ENCODE measurements at places on chromosomes 4 and X. TPM values are rescaled to one million over a fixed set of nuclear protein-coding genes. Genes with fewer than 3 reads are reported as not detected.

DNA sequence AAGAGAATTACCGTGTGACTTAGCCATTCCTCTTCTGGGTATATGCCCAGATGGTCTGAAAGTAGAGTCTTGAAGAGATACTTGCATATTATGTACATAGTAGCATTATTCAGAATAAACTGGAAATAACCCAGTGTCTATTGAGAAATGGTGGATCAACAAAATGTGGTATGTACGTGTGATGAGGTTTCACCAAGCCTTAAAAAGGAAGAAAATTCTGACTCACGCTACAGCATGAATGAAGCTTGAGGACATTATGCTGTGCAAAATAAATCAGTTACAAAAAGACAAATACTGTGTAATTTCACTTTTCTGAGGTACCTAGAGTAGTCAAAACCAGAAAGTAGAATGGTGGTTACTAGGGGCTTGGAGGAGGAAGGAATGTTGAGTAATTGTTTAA lies 37.3 kb downstream of the GBA3 start:
- no peaks in the 10 kb centered on the region for H3K27me3 ChIP-seq
- no peak overlapping the region for H3K4me3 ChIP-seq
- no peak overlapping the region for H3K27ac ChIP-seq
- no peak for DNase-seq

Gene RAB41
- total RNA-seq, result not detected

- H3K27ac ChIP-seq, result no peak overlapping the region
- DNase-seq, result no peak
- no peaks in the 10 kb centered on the region for H3K36me3 ChIP-seq
- H3K4me3 ChIP-seq, result no peak overlapping the region
Measured at GRCh38 chrX:153565996-153566580, 32.9 kb downstream of the CCNQ start.

- no peak for DNase-seq
- H3K36me3 ChIP-seq, result peaks cover 8% of the 10 kb centered on the region
- no peaks in the 10 kb centered on the region for H3K27me3 ChIP-seq
- H3K4me1 ChIP-seq, result peaks cover 13% of the 10 kb centered on the region
- no peak overlapping the region for H3K27ac ChIP-seq
- no peak overlapping the region for H3K4me3 ChIP-seq
Measured at GRCh38 chr4:2673157-2673556, 83.0 kb downstream of the TNIP2 start.

- no peak overlapping the region for H3K4me3 ChIP-seq
- H3K4me1 ChIP-seq, result no peaks in the 10 kb centered on the region
- DNase-seq, result no peak
- H3K27me3 ChIP-seq, result no peaks in the 10 kb centered on the region
- no peaks in the 10 kb centered on the region for H3K36me3 ChIP-seq
Measured at GRCh38 chr4:185993328-185993973, 75.5 kb upstream of the TLR3 start.

Gene DIPK2B
- total RNA-seq, result 12.3 TPM

Gene GYPA
- not detected for total RNA-seq

Gene AKAP4
- total RNA-seq, result not detected

Gene MND1
- total RNA-seq, result 0.66 TPM

GRCh38 chr4:3672465-3672831 lies 93.7 kb upstream of the ADRA2C start:
- DNase-seq, result no peak
- H3K36me3 ChIP-seq, result no peaks in the 10 kb centered on the region
- H3K4me3 ChIP-seq, result no peak overlapping the region
- H3K4me1 ChIP-seq, result no peaks in the 10 kb centered on the region
- H3K27me3 ChIP-seq, result no peaks in the 10 kb centered on the region

- H3K27me3 ChIP-seq, result no peaks in the 10 kb centered on the region
- H3K36me3 ChIP-seq, result no peaks in the 10 kb centered on the region
- no peak overlapping the region for H3K4me3 ChIP-seq
- H3K27ac ChIP-seq, result no peak overlapping the region
- DNase-seq, result no peak
Measured at GRCh38 chr4:139912445-139912844, 241.5 kb downstream of the MAML3 start.

DNA sequence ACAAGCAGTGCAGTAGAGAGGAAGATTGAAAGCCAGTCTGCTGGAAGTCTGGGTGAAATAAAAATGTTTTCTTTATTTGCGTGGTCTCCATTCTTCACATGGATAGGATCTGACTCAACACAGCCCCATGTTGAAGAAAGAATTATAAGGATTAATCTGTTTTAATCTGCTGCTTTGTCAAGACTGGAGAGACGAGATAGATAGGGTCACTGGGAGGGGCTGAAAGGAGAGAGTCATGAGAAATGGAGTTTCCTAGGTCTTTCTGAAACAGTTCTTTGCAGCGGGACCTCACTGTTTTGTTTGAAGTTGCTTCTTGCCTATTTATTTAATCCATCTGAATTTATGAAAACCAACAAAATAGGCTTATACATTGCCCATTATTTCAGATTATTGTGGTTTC lies 32.4 kb upstream of the RHOH start:
- no peak for DNase-seq
- H3K27me3 ChIP-seq, result no peaks in the 10 kb centered on the region
- no peaks in the 10 kb centered on the region for H3K4me1 ChIP-seq
- no peaks in the 10 kb centered on the region for H3K36me3 ChIP-seq

- DNase-seq, result no peak
- H3K4me3 ChIP-seq, result no peak overlapping the region
- no peak overlapping the region for H3K27ac ChIP-seq
- no peaks in the 10 kb centered on the region for H3K27me3 ChIP-seq
- no peaks in the 10 kb centered on the region for H3K4me1 ChIP-seq
Measured at GRCh38 chrX:30865015-30865414, 24.0 kb downstream of the TAB3 start.

GRCh38 chrX:130825525-130825924 lies 77.5 kb downstream of the ENOX2 start:
- no peak for DNase-seq
- H3K4me3 ChIP-seq, result no peak overlapping the region
- no peaks in the 10 kb centered on the region for H3K36me3 ChIP-seq
- H3K4me1 ChIP-seq, result peaks cover 5% of the 10 kb centered on the region

Gene PRRG1
- 21.3 TPM for total RNA-seq
